NCI-H226 (cell line): ENCODE measurements at places on chromosomes 4 and X.

- DNase-seq = no peak
Observed at GRCh38 chr4:152605641-152606335, 69.9 kb upstream of the FBXW7 start.

DNA sequence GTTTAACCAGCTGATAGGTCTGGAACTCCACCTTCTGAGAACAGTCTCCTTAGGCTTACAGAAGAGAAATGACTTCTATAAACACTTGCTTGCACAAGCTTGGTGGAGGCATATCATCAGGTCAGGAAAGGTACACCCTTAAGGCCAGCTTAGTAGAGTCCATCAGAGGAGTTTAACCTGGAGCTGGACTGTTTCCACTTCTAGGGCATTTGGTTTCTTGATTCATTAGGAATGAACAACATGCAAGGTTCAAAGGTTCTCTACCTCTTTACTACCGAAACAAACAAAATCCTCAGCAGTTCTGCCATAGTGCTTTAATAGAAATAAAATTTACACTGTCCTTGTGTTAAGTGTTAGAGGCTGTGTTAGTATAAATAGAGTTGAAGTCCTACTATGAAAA is 171.4 kb upstream of the NPY2R start:
- no peak for DNase-seq

DNA sequence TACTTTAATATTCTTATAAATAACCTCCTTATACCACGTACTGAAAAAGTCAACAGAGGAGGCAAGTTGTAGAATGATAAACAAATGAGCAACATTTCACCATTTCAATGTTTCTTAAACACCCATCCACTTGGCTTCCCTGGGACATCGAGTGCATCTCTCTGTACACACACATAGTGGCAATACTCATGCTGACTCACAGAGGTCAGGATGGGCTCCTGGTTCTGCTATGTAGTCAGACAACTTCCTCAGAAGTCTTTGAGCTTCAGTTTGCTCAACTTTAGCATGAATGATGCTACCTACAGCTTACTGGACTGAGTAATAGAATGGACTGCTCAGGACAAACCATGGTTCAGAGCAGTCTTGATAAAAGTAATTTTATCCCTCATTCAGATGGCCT is 56.9 kb downstream of the MAD2L1 start:
- peak; percentile 36 for DNase-seq

DNA sequence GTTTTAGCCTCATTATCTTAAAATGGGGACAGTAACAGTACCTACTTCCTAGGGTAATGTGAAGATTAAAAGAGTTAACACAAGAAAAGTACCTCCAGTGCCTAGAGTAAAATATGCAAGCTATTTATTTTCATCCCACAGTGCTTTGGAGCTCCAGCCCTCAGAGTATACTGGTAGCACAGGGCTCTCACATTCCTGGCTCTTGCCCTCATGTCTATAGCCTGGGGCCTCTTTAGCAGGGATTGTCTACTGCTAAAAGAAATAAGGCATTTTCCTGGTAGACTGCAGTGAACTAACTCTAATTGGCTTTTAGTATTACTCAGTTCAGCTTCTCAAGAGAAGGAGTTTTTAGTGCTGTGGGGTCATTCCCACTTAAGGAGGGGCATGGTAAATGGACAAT is 60.8 kb downstream of the RRAGB start:
- peak; percentile 35 for DNase-seq

GRCh38 chr4:108052558-108053120 is 63.0 kb downstream of the HADH start:
- no peak for DNase-seq

DNA sequence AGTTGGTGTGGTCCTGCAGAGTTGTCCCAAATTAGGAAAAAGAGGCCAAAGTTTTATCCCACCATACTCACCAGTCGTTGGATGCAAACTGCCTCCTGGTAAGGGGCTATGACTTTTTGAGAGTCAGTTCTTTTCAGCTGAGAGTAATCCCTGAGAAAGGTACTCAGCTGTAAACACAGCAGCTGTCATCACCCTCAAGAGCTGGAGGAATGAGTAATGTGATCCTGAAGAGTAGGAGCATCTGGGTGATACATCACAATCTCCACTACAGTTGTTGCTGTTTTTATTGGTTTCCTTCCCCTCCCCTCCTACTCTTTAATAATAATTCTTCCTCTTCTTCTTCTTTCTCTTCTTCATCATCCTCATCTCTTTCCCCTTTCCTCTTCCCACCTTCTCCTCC is 5.7 kb downstream of the MAGEE1 start:
- DNase-seq = no peak

- no peak for DNase-seq
Observed at GRCh38 chrX:21354725-21355124, 19.5 kb upstream of the CNKSR2 start.

DNA sequence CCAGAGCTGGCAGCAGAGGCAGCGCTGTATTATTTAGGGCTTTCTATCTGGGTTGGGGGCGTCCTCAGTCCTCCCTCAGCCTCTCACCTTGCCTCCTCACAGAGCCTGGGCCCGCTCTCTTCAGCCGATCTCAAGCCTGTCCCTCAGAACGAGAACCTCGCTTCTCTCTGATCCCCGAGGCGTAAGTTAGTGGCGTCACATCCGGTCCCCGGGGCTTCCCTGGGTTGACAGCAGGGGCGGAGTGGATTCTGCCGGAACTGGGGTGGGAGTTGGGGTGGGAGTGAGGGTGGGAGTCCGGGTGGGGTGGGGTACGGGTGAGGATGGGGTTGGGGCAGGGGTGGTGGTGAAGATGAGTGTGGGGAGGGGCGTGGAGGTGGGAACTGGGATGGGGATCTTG is at the start of gene MAGEA10:
MAGEA10 (minus strand) TSS at position 190 of the 397 bp plus-strand sequence. CDS start 2,957 bp downstream, outside the sequence.
- DNase-seq = no peak

DNA sequence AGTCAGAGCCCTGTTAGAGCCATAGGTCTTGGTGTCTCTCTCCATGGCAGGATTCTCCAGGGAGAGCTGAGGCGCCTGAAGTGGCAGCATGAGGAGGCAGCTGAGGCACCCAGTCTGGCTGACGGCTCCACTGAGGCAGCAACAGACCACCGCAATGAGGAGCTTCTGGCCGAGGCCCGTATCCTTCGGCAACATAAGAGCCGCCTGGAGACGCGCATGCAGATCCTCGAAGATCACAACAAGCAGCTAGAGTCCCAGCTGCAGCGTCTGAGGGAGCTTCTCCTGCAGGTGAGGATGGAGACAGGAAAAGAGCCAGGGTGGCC is 32.9 kb downstream of the TAF7L start:
- no peak for DNase-seq

GRCh38 chr4:168755598-168756477 is 254.2 kb downstream of the CBR4 start:
- DNase-seq = no peak

GRCh38 chrX:119158226-119158625 is 30.6 kb upstream of the KIAA1210 start:
- no peak for DNase-seq

DNA sequence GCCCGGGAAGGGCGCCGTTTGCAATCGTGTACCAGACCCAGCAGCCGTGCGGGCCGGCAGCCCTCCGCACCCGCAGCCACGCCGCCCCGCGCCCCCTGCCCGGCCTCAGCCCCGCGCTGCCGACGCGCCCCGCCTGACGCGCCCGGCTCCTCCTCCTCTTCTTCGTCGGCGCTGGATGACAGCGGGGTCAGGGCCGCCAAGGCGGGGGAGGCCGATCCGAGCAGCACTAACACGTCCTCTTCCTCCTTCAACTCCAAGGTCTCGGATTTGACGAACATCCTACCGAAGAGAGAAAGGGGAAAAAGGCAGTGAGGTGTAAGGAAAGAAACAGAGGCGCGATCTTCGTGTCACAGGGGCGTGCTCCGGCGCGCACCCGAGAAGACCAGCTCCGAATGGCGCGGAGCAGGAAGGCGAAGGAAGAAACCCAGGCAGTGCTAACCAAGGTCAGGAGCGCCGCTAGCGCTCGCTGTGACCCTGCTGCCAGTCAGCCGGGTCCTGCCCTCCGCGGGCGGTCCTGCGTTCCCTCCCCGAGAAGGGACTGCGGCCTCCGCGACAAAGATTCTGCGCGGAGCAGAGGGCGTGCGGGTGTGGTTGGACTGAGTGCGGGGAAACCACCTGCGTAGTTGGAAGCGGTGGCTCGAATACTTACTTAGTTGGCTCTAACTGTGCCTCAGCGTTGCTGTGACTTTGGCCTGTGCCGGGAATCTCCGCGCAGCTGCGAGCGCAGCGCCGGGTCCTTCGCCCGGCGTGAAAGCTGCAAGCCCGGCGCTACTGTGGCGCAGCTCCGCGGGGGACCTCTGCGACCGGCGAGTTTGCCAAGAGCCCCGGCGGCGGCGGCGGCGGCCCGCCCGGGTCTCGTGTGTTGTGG is 548 bp downstream of the NEUROG2 start:
- DNase-seq = no peak

DNA sequence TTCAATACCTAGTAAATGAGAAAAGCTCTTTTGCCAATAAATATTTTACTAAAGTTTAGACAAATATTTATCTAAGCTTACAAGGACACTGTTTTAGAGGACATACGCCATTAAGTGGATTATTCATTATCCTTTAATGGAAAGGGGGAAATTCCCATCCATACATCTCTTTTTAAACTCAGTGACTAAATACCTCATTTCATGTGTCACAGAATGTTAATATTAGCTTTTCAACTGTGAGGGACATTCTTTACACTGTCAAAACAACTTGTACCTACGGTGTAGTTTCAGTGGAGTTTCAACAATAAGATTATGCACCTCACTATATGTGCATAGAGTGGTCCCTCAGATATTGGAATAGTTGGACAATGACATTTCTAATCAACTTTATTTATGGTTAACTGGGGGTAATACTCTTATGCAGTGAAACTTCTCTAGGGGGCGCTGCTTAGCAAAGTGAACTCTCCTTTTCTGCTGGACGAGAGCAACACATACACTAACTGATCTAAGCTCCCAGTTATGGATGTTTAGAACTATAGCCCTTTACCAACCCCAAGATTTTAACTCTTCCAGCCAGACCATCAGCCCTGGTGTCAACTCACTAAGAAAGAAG is 9.7 kb downstream of the HS6ST2 start:
- no peak for DNase-seq

DNA sequence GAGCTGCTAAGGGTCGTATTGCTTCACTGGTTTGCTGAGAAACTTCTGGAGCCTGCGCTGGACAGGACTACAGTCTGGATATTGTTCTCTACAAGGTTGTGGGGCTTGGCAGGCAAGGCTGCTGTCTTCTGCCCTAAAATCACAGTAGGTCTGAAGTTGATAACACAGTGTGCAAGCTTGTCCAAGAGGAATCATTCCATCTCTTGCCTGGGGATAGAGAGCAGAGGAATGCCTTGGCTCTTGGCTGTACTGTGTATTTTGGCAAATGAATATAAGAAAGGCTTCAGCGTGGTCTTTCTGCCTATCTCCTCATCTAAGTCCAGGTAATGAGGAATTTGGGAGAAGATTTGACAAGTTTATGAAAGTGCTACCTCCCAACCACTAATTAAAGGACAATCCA is 9.4 kb upstream of the RASL11B start:
- no peak for DNase-seq

DNA sequence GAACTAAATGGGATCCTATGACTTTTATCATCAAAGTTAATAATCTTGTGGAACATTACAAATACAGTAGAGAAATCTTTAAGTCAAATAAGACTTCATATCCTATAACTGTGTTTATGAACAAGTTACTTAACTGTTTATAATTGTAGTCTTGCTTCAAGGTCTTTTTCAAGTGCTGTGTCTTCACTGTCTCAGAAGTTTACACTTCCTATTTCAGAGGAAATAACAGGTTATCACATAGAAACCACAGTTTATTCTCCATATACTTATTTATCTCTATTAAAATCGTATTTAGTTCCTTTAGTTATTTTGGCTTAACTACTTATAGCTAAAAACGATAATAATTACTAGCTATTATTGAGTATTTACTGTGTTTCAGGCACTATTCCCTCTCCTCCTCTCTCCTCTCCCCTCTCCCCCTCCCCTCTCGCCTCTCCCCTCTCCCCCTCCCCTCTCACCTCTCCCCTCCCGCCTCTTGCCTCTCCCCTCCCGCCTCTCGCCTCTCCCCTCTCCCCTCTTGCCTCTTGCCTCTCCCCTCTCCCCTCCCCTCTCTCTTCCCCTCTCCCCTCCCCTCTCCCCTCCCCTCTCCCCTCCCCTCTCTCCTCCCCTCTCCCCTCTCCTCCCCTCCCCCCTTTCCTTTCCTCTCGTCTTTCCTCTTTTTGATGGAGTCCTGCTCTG is 63.7 kb downstream of the RBPJ start:
- no peak for DNase-seq

- peak; percentile 80 for DNase-seq
Observed at GRCh38 chrX:20514358-20514757, 247.6 kb upstream of the RPS6KA3 start.

DNA sequence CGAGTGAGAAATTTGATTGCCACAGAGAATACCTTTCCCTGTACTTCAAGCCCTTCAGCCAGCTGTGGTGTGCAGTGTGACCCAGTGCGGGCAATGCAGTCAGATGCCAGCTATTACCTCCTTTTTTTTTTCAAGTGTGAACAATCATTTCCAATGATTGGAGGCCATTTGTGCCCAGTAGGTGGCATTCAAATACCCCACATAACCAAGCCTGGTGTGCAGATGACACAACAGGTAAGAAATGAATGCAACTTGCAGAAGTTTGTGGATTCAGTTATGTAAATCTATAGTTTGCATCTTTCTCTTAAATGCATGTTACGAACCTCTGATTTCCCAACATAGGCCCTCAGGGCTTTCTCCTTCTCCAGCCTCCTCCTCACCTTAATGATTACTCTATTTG is 98.0 kb downstream of the CLCN4 start:
- no peak for DNase-seq

- no peak for DNase-seq
Observed at GRCh38 chrX:9859711-9860555, 73.7 kb downstream of the SHROOM2 start.

- no peak for DNase-seq
Observed at GRCh38 chr4:169603312-169603711, 9.1 kb downstream of the NEK1 start.

DNA sequence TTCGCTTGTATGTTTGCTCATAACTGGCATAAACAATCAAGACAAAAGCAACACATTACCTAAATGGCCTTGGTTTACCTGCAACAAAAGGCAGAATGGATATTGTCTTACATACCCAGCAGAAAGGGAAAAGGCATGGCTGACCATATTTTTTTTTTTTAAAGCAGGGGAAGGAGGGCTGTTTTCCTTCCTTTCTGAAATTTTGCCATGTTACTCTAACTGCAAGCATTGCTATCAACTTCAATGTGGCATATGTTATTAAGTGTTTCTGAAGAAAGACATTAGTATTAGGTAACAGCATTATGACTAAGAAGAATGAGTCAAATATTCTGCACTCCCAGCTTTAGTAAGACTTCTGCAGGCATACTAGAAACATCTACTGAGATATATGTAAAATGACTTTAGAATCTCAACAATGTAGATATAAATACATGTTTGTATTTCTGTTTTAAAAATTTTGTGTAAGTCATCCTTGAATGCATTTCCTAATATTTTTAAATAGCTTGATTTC is 512.6 kb upstream of the FAM241A start:
- DNase-seq = peak; percentile 51

- DNase-seq = no peak
Observed at GRCh38 chrX:97126020-97126419, 242.3 kb downstream of the RPA4 start.

DNA sequence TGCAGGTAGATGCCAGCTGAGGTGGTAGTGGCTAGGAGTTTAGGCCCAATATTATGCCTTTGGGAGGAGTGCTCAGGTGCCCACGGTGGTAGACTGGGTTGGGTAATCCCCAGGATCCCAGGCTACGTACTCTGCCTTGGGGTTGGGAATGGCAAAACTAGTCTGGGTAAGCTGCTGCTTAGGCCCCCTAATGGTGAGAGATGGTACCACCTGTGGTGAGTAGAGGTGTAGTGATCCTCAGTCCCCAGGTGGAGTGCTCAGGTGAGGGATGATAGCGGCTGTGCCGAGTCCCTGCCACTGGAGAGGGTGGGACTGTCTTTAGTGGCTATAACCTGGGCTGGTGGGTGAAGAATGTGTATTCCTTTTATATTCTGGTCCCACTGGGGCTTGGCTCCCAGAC is 75.2 kb downstream of the IL1RAPL2 start:
- no peak for DNase-seq
